ENCODE measurements at places on chromosomes 4 and X. TPM values are rescaled to one million over a fixed set of nuclear protein-coding genes. Genes with fewer than 3 reads are reported as not detected.

Gene TAF7L
- under 0.01 TPM for total RNA-seq

DNA sequence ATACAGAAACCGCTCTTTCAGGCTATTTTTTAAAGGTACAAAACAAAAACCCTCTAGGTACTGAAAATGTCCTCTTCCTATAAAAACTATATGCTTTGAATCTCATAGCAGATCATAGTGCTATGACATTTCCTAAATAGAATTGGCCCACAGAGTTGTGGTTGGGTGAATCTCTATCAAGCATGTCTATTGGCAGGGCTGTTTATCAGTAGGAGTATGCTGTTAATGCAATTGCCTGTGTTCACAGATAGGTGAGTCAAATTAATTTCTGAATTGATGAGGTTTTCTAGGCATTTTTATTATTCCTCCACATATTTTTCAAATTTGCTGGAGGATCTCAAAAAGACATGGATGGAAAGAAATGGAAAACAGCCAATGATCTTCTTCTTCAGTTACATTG is 73.9 kb downstream of the QRFPR start:
- DNase-seq, result no peak

GRCh38 chrX:10851809-10852208 is 231.4 kb upstream of the MID1 start:
- DNase-seq, result no peak

- DNase-seq, result peak; percentile 87
Measured at GRCh38 chr4:186685767-186686183, 37.9 kb downstream of the FAT1 start.

GRCh38 chr4:125791896-125792295 is 477.1 kb downstream of the FAT4 start:
- DNase-seq, result no peak

DNA sequence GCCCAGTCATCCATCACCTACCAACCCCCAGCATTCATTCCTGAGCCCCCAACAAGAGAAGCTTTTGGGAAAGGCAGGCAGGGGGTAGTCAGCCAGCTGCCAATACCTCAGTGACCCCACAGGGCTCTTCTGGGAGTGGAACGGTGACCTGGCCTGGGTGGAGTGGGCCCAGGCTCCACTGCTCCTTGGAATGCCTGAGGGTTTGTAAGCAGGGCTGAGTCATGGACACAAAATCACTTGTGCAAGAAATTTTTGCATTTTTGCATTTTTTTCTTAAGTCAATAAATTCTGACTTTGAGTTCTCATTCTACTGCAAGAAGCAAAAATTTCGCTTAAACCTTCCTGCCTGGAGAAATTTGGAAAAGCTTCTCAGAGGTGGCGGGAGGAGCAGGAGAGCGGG is 18.5 kb downstream of the SORCS2 start:
- peak; percentile 50 for DNase-seq

DNA sequence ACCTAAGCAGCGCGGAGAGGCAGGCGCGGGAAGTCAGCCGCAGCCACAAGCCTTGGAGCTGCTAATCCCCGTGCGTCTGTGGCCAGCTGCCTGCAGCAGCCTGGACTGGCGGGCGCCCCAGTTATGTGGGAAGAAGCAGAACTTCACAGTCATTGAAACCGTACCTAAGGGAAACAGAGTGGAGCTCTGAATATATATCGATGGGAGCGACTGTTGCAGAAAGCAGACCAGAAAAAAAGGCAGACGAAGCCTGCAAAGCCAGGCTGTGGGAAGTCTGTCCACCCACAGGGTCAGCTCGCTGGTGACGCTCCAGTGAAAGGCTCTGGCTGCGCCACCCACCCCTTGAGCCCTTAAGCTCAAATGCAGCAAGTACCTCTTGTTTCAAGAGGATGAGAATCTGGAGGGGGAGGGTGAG is 24.7 kb downstream of the KCNE5 start:
- DNase-seq, result no peak

DNA sequence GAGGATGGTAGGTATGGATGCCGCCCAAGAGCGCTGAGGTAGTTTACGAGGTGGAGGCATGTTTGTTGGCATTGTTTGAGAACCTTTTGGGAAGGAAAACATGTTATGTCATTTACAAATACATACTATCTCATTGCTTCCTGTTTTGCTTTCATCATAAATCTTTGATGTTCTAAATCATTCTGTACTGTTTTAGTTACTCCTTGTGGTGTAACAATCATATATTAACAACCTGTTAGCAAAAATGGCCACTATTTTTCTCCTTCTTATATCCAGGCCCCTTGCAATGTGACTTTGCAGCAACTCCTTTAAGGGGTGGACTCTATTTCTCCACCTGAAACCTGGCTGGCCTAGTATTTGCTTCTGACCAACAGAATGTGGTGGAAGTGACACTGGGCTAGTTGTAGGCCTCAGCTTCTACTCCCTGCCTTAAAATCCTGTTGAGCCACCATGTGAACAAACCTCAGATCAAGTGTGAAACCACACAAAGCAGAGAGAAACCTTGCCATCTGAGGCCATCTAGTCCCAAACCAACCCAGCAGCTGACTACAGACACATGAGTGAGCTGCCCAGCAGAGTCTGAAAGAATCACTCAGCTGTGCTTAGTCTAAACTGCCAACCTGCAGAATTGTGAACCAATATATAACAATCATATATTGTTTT is 15.8 kb upstream of the CXorf38 start:
- DNase-seq, result no peak

- peak; percentile 15 for DNase-seq
Measured at GRCh38 chr4:168129046-168129772, 36.9 kb downstream of the ANXA10 start.

DNA sequence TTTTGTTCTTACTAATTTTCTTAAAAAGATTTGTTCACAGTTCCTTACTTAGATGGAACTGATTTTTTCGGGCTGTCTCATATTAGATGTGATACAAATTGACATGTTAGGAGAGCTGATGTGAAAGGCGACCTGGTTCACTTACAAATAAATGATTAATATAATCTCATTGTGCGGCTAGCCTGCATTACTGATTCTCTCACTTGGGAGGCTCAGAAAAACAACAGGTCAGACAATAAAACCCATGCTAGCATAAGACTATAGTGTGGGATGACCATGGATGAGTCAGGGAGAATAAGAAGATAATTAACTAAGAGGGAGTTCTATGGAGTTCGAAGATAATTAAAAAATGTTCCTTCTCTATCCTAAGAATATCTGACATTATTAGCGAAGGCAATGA is 40.8 kb downstream of the RTL9 start:
- DNase-seq, result no peak

DNA sequence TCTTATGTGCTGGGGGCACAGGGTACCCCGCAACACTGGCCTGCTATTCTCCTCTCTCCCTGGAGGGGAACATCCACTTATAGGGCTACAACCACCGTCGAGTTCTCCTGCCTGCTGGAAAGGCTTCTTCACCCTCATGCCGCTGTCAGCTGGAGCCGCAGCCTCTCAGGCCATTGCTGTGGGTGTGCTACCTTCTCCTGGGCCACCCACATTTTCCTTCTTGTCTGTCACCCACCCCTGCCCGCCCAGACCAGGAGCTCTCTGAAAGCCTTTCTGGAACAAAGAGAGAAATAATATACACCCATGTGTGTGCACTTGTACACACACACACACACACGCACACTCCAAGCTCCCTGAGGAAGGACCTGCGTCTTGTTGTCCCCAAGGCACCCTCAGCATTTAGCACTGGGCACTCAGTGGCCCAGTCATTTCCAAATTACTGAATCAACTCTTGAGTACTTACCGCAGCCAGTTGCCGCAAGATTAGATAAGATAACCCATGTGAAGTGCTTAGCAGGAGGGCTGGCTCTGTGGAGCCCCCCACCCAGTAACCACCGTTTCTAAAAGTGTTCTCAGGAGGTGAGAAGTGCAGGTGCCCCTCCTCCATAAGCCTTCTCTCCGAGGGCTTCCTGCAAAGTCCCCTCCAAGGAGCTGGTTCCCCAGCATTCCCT is 50.2 kb downstream of the CPZ start:
- DNase-seq, result no peak

GRCh38 chrX:155027509-155028066 is 944 bp downstream of the FUNDC2 start:
- peak; percentile 61 for DNase-seq

- DNase-seq, result peak; percentile 86
Measured at GRCh38 chr4:176789955-176790354, 2.8 kb downstream of the VEGFC start.

Gene MGARP
- 0.13 TPM for total RNA-seq

DNA sequence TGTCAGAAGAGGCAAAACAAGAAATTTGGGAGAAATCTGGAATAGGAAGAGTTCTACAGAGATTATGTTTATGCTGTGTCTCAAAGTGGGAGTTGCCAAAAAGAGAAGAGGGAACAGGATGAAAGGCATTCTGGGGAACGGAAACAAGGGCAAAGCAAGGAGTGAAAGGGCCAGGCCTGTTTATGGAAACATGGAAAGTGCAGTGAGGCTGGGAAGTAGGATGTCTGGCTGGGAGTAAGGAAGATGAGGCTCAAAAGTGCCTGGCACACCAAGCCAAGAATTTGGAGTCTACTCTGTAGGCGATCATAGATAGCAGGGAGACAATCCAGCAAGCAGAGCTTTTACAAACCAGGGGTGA is 1.8 kb upstream of the CUL4B start:
- DNase-seq, result no peak
